NCI-H1694 treated with DMSO at 0.1 percent for 48 hours (cell line): ENCODE measurements at places on chromosomes 2 and 18.

GRCh38 chr2:84631985-84632384, 115.7 kb downstream of the DNAH6 start:
- DNase-seq = no peak

DNA sequence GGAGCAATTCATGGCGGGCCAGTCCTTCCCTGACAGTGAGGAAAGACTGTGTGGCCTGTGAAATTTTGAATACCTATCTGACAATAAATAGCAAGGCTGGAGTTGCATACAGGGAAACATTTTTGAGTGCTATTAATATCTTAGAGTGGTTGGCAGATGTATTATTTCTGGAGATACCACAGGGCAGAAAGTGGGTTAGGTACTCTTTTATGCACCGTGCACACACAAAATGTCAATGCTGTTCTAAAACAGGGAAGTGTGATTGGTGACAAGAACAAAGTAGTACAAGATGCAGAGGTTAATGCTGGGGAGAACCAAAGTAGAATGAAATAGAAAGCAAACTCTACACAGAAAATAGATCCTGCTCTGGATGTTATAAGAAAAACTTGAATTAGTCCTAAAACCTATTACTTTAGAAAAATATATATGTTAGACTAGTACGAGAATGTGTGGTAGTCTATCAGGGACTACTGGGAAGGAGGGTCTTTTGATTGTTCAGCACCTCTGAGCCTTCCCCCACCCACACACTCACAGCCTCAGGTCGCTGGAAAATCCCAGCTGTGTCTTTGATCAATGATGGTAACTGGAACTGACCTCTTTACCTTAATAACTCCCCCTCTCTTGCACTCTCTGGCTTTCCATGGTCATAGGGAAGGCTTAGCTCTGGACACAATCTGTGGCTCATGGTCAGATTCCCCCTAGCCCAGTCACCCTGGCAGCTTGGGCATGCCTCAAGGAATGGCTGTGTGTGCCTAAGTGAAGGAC, 58.2 kb downstream of the SERPINB8 start:
- DNase-seq = no peak

GRCh38 chr2:102005989-102006885, 14.5 kb downstream of the IL1R2 start:
- peak; percentile 17 for DNase-seq

GRCh38 chr2:199740111-199740428, 110.9 kb downstream of the FTCDNL1 start:
- no peak for DNase-seq

DNA sequence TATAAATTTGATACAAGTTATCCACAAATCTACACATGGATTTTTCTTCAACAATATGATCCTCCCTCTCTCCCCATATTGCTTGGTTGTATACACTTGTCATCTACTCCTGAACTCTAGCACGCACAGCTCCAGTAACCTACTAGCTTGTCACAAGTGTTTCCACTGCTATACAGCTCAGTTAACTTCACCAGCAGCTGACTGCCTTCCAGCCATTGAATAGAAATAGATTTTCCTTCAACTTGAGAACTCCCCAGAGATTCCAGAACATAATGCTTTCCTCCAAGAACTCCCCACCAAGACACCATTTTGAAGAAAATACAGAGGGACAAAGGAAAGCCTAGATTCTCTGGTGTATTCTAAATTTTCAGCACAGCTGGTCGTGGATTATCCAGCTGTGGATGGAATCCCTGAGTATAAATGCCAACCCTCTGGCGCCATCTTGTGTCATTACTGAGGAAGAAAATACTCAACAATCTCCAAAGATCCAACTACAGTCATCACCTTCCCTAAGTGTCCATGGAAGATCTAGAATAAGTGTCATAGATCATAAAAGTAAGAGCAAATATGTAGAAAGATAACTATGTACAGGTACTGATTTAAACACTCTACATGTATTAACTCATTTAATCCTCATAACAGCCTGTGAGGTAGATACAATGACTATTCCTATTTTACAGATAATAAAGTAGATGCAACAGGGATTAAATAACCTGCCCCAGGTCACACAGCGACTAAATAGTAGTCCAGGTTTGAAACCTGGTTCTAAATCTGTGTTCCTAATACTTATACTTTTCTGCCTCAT, 156.7 kb downstream of the ARHGAP28 start:
- peak; percentile 2 for DNase-seq

DNA sequence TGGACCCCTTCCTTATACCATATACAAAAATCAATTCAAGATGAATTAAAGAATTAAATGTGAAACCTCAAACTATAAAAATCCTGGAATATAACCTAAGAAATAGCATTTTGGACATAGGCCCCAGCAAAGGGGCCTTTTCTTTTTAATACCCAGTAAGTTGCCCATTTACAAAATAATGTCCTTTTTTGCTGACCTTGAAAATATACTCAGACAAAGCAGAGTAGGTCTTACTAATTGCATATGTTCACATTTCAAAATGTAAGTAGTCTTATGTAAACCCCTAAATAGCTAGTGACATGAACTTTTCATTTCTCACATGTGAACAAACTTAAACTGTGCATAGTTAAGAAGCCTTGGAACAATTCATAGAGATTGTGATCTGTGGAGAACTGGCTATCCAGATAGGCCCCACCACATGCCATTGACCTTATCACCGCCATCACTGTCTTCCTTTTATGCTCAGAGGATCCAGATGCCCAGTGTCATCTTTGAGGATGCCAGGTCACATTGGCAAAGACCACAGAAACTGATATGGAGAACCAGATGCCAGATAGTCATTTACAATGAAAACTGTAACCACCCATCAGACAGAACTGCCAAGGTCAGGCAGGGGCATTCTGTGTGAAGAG, 282.4 kb upstream of the RAB12 start:
- DNase-seq = no peak

DNA sequence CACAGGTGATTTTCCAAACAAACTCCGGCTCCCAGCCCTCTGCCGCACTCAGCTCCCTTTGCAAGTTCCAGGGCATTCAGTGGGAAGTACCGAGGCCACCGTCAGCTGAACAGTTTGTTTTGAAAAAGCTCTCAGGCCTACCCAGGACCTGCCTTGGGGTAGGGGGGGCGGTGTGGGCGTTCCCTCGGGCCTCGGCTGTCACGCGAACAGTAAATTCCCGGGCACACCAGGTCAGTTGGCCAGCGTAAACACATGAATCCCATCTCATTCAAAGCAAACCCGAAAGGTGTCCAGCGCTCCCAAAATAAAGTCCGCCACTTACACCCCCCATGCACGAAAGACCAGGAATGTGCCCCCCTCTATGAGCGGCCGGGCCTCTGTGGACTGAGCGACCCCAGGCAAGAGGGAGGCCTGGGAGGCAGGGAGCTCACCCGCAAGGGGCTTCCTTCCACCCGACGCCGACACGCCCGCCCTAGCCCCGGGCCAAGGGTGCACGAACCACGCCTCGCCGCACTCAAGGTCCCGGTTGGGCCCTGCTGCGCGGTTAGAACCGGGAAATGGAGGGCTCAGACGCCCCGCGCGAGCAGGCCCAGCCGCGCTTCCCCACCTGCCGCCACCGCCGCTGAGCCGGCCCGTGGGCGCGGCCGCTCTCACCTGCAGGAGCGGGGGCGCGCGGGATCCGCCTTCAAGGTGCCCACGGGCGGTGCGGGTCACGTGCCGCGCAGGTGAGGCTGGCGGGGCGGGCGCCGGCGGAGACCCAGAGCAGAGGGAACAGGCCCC, at the start of gene WDSUB1:
TSS of gene WDSUB1 (minus strand) at position 775 of the 780 bp plus-strand sequence. CDS start 3,634 bp downstream, outside the sequence.
- DNase-seq = no peak

GRCh38 chr2:19540739-19541525, 182.5 kb upstream of the OSR1 start:
- DNase-seq = no peak

DNA sequence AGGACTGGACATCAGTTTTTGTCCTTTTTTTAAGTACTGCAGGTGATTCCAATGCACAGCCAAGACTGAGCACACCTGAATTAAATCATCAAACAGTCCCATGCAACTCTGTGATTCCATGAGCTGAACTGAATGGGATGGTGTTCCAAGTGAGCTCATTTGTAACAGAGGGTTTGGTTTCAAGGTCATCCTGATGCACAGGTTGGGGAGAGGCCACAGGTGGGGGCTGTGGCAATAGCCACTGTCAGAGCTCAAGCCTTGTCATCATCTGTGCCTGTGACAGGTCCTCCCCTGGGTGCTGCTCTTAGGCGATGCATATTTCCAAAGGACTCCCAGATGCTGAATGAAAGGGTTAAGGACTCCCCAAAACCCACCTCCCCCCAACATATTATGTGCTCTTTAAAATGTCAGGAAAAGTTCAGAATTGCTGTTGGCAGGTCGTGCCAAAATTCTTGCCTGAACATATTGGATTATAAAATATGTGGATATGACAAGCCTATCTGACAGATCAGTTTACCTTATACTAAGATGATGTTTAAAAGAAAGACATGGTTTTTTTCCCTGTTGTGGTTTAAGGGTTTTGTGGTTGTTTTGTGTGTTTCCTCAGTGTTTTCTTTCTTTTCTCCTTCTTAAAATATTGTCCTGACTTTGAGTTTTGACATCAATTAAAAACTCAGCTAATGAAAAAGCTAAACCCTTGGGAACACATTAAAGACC, 263.5 kb upstream of the SIX2 start:
- no peak for DNase-seq

- no peak for DNase-seq
Measured at GRCh38 chr18:29378651-29379136, 1201.8 kb upstream of the CDH2 start.

DNA sequence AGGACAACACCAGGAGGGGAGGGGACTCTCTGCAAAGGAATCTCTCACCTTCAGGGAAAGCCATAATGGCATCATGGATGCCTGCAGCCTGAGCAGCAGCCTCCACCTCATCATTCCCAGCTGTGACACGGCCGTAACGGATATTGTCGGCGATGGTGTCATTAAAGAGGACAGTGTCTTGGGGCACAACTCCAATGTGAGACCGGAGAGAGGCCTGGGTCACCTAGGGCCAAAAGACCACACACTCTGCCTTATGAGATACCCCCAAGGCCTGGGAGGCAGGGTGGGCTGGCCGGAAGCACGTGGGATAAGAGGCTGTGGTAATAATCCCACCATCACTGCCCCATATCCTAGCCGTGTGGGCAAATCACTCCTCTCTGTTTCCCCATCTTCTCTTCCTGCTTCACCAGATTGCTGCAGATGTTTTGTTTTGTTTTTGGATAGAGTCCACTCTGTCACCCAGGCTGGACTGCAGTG, 4.3 kb downstream of the ZFAND2B start:
- no peak for DNase-seq

DNA sequence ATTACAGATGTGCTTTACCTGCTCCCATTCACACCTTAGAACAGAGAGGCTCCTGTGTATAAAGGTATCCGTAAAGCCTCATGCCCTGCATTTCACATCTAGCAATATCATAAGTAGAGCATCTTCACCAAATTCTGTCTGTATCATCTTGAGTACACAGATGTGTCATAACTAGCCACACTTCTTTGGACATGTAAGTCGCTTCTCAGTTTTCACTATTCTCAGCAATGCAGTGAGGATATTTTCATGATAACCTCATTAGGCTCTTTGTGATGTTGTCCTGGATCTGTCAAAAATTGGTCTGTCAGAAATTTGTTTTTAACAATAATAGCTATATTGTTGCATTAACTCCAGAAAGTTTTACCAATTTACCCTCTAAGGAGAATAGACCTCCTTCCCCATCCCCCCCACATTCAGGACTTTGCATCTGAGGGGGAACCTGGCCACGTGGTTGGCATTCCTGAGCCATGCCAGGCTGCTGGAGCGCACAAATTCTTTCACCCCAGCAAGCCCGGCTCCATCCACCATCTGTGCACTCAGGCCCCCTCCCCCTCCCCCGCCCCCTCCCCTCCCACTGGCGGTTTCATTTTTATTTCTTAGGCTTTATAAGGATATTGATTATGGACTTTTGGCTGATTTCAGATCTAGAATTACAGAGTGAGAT, 34.1 kb downstream of the AGAP1 start:
- DNase-seq = no peak

GRCh38 chr2:145116056-145116455, 596.1 kb upstream of the ZEB2 start:
- no peak for DNase-seq

- DNase-seq = peak; percentile 60
Measured at GRCh38 chr2:127324635-127325034, 30.7 kb upstream of the ERCC3 start.

GRCh38 chr2:201972621-201973255, 60.9 kb upstream of the FZD7 start:
- no peak for DNase-seq

DNA sequence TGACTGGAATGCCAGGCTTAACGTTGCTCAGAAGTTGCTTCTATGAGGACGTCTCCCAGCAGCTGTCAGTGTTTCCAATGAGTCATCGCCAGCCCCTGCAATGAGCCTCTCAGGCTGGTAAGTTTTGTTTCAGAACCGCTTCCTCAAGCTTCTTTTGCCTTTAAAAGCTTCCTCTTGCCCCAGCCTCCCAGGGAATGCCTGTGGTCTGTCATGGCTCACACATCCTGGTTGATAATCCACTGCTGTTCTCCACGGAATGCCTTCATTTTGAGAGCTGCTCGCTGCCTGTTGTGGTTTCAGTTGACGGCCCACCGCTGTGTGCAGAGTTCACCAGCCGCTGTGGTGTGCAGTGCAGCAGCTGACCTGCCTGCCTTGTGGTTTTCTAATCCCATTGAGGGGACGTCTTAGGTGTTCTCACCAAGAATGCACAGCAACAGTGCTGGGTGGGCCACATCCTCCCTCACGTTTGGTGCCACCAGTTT, 96.4 kb downstream of the RTP5 start:
- DNase-seq = peak; percentile 11

DNA sequence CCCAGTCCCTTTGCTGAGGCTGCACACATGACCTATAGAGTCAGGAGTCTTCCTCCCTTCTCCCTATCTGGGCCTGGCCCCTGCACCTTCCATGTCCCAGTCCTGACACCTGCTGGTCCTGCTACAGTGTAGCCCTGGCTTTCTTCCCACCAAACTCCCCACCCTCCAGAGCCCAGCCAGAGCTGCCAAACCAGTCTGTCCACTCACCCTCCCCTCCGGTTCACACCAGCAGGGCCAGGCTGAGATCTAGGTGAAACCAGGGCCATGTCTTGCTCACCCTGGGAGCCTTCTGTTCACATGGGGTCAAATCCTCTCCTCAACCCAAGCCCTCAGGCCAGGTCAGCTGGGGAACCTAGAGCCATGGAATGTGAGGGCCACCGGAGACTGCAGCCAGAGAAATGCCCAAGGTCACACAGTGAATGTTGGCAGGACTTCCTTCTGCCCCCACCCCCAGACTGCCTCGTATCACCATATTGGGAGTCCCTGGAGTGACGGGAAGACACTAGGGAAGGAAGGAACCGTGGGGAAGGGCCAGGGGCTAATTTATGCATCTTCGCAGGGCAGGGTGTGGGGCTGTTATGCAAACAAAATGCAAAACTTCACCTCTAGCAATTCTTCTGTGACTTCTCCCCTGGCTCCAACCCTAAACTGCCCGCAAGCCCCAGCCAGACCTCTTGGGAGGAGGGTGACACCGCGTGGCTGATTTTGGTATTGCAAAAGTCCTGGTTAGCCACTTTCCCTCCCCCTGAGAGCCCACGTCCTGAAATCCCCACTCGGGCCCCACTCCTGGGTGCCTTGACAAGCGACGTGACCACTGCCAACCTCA, 14.6 kb downstream of the TNS1 start:
- peak; percentile 73 for DNase-seq

GRCh38 chr2:199966976-199967375, 11.6 kb downstream of the MAIP1 start:
- no peak for DNase-seq

- no peak for DNase-seq
Measured at GRCh38 chr2:88483200-88483599, 30.7 kb upstream of the FOXI3 start.
